ENCODE measurements at places on chromosomes 6 and 20.

- no peak for DNase-seq
Measured at GRCh38 chr20:1169224-1169623, 15.6 kb downstream of the TMEM74B start.

DNA sequence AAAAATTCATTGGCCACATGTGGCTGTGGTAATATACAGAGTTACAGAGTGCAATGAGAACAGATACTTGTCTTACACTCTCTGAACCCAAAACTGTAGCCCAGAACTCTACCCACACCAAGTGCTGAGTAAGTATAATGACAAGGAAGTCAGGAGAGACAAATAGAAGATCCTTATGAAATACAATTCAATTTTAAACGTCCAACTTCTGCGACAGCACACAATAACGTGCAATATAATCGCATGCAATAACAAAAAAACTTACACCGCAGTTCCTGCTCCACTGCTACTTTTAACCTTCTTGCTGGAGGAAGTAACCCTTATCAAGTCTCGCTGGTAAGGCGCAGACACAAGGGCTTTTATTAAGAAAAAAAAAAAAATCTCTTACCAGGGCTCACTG lies 881 bp downstream of the SFT2D1 start:
- no peak for DNase-seq

DNA sequence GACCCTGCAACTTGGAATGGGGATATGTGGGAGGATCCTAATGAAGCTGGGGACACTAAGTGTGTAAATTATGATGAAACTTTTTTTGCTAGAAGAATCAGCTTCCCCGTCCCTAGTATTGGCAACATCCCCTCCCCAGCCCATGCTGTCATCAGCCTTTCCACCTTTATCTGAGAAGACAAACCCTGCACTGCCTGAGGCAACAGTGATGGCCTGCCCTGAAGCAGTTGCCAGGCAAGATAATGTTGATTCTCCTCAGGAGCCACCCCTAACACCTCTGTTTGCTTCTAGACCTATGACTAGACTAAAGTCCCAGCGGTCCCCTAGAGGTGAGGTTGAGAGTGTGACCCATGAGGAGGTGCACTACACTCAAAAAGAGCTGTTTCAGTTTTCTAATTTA lies 27.1 kb downstream of the MICA start:
- DNase-seq, result no peak

GRCh38 chr6:139648430-139649000 lies 274.1 kb upstream of the CITED2 start:
- no peak for DNase-seq

- no peak for DNase-seq
Measured at GRCh38 chr6:161013695-161014094, 22.1 kb downstream of the MAP3K4 start.

DNA sequence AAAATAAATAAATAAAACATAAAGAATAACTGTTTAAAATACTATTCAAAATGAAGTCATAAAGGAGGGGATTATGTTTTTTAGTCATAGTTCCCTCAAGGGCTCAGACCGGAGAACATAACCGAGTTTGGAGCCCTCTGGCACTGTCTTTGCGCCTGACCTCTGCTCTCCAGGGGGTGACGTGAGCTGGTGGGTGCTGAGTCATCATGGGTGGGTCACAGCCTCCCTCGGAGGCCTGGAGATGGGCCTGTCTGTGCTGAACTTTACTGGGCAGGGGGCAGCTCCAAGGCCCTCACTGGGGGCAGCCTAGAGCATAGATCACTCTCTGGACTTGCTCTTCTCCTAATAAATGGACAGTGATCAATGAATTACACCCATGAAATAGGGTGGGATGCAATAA lies 3.1 kb upstream of the MAVS start:
- no peak for DNase-seq

DNA sequence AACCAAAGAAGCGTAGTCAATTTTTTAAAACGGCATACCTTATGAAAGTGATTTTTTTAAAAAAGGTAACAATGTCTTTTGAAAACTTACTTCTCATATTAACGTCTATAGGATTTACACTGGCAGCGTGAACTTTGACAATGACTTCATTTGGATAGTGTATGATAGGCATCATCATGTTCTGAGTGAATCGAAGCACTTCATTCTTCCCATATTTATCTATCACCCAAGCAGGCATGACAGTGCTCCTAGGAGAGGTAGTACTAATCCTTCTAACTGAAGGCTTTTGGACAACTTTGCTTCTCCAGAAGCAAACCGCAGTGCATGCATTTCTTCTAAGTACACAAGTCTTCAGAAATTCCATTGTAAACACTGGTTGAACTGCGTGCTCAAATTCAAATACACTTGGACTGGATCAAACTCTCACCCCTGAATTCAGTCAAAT lies 618 bp downstream of the RTN4IP1 start:
- no peak for DNase-seq

DNA sequence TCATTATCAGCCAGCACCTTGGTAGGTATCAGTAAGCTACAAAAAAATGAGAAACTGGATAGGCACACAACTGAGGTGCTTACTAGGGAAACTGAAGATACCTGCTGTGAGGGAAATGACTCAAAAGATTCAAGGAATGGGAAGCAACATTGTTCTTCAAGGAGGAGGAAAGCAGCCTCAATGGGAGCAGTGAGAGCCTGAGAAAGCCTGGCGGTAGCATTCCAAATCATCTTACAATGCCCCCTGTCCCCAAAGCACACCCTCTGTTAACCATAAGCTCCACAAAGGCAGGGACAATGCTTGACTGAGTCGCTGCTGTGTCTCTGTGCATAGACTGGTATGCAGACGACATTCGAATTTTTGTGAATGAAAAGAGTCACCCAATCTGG lies 10.6 kb downstream of the PKHD1 start:
- no peak for DNase-seq

- DNase-seq, result peak; percentile 29
Measured at GRCh38 chr6:13873288-13874190, 51.2 kb upstream of the RNF182 start.

- DNase-seq, result no peak
Measured at GRCh38 chr20:57882451-57883161, 172.8 kb upstream of the PMEPA1 start.

DNA sequence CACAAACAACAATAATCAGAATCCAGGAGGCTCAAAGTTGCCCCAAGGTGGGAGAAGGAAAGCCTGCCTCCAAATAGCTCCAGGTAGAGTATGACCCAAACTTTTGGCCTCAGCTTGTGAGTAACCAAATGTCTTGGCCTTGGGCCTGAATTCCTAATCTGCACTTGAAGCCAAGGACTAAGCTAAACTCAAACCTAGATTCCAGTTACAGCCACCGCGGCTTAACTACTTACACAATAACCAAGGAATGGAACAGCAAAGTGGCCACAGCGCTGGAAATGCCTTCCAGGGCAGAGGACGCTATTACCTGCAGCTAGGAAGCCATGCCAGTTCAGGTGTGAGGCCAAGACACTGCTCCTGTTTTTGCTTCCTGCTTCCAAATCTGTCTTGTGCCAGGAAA lies 4.6 kb downstream of the NINL start:
- DNase-seq, result no peak

GRCh38 chr6:167663784-167664443 lies 162.8 kb upstream of the AFDN start:
- no peak for DNase-seq

GRCh38 chr6:69289689-69290495 lies 506.9 kb downstream of the LMBRD1 start:
- no peak for DNase-seq

- no peak for DNase-seq
Measured at GRCh38 chr6:160022793-160023192, 53.9 kb downstream of the IGF2R start.

DNA sequence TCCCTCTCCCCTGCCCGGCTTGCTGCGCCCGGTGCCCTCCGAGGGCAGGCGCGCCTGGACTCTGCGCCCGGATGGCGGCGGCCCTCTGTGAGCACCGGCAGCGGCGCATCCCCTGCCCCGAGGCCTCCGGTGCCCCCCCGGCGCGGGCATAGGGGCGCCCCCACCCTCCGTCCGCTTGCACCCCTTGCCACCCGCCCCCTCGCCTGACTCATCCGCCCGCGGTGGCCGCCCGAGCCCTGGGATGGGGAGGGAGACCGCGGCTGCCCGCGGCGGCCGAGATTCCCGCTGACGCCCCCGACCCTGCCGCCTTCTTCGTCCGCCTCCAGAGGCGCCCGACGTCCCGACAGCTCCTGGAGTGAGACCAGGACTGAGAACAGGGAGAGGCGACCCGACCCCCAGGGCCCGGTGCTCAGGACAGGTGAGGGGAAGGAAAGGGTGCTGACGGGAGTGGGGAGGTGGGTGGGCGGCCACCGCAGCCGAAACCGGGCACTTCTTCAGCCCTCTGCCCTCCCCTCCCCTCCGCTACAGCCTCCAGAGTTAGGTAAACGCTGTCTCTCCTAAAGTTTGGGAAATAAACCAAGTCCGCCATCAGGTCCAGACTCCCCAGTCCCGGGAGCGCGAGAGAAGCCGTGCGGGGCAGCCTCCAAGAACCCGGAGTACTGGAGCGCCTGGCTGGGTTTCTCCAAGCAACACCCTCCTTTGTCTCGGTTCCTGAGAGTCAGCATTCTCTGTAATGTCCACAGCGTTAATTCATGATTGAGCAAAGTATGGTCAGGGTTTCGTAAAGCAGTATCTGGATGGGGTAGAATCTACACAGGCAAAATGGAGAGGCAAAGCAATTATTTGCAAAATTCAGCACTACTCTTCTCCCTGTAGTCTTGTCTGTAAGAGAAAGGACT lies 539 bp downstream of the TMEM200A start:
- no peak for DNase-seq

- DNase-seq, result no peak
Measured at GRCh38 chr20:21151791-21152190, 25.9 kb downstream of the KIZ start.

DNA sequence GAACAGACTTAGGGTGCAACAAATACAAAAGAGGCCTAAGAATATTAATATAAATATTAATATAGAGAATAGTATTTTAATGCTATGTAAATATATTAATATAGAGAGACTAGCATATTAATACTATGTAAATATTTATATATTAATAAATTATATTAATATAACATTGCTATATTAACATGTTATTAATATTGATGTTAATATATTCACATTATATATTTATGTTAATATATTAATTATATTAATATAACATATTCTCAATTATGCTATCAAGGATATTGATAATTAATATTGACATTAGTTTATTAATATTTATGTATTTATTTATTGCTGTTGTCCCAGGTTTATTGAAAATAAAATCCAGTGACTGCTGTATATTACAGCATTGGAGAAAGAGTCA lies 1.1 kb upstream of the MAS1L start:
- no peak for DNase-seq

GRCh38 chr20:57288651-57289277 lies 22.3 kb upstream of the BMP7 start:
- DNase-seq, result no peak

DNA sequence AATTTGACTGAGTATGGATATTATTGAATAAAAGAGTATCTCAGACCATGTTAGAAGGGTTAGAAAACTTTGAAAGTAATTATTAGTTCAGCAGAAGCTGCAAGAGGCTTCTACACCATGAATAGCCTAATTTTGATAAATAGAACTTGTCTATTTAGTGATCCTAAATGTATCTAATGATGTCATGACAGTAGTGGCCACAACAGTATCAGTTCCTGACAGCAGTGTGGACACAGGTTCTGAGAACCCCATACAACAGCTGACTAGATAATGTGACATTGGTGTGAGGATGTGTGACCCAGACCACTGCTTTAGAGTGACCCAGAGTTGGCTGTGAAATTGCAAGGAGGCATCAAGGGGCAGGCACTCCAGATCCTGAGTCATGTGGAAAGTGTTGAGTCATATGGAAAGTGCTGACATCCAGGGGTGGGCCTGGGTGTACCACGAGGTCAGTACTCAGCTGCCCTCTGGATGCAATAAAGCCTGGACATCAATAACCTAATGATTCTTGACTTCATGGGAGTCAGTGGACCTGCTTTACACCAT lies 754.7 kb downstream of the DHX35 start:
- DNase-seq, result no peak

- DNase-seq, result peak; percentile 12
Measured at GRCh38 chr6:136753624-136754023, 38.7 kb downstream of the MAP3K5 start.

DNA sequence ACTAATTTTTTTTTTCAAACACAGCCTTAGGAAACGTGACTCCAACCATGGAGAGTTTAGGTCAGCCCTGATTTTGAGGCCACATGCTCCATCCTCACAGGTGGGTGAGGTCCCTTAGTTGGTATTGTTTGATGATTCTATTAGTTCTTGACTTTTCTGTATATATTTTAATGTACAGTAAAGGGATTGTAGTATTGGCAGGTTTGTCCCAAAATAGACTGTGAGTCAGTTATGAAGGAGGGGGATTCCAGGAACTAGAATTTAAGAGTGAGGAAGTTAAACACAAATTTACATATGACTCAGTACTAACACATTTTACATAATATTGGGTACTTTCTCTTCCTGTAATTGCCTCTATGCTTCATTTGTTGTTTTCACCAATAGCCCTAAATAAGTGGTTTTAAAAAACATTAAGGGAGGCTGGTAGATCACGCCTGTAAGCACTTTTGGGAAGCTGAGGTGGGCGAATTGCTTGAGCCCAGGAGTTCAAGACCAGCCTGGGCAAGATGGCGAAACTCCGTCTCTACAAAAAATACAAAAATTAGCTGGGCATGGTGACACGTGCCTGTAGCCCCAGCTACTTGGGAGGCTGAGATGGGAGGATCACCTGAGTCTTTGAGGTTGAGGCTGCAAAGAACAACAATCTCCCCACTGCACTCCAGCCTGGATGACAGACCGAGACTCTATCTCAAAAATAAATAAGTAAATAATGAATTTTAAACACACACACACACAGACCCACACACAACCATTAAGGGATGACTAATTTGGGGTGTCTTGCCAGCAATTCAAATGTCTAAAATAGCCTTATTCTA lies 81.8 kb downstream of the SGK1 start:
- DNase-seq, result no peak

DNA sequence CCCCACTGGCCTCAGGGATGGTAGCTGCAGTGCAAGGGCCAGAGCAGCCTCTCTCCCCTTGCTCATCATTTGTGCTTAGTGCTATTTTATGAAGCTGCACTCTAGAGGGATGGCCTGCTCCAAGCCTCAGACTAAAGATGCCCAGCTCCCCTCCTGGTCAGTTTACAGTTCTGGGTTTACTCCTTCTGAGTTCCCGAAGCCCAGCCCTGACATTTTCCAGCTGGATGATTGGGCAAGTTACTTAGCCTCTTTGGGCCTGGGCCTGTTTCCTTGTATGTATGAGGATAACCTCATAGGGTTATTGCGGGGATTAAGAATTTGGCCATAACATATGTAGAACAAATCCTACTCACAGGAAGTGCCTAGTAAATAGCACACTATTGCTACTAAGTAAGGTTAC lies 31.8 kb upstream of the EMILIN3 start:
- DNase-seq, result no peak

GRCh38 chr6:3306848-3307247 lies 48.1 kb downstream of the PSMG4 start:
- DNase-seq, result no peak

GRCh38 chr20:21808863-21809664 lies 103.6 kb downstream of the PAX1 start:
- DNase-seq, result no peak

GRCh38 chr20:7879883-7880282 lies 60.4 kb downstream of the HAO1 start:
- no peak for DNase-seq
